ENCODE measurements at places on chromosomes 12 and 14.
A peak's percentile ranks its signal among the peaks of the same experiment; 100 is the strongest.

DNA sequence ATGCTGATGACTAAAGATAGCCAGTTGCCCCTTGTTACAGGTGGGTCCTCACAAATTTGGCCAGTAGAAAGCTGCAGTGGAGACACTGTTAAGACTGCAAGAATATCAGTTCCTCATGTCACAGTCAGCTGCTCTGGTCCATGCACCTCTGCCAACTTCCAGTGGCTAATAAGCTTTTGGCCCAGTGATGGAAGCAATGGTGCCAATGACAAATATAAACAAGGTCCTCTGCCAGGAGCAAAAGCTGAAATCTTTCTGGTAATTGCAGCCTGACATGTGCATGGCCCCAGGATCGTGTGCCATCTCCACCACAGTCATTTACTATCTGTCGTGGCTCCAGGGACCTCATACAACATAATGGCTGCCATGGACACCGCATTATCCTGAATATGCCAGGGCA is 85.4 kb upstream of the TMEM260 start:
- DNase-seq, result no peak

- DNase-seq, result no peak
Observed at GRCh38 chr14:72519543-72519942, 374.4 kb downstream of the DPF3 start.

- no peak for DNase-seq
Observed at GRCh38 chr14:64098120-64098519, 196.1 kb downstream of the ESR2 start.

GRCh38 chr12:124599074-124599999 is 31.9 kb upstream of the NCOR2 start:
- DNase-seq, result no peak

DNA sequence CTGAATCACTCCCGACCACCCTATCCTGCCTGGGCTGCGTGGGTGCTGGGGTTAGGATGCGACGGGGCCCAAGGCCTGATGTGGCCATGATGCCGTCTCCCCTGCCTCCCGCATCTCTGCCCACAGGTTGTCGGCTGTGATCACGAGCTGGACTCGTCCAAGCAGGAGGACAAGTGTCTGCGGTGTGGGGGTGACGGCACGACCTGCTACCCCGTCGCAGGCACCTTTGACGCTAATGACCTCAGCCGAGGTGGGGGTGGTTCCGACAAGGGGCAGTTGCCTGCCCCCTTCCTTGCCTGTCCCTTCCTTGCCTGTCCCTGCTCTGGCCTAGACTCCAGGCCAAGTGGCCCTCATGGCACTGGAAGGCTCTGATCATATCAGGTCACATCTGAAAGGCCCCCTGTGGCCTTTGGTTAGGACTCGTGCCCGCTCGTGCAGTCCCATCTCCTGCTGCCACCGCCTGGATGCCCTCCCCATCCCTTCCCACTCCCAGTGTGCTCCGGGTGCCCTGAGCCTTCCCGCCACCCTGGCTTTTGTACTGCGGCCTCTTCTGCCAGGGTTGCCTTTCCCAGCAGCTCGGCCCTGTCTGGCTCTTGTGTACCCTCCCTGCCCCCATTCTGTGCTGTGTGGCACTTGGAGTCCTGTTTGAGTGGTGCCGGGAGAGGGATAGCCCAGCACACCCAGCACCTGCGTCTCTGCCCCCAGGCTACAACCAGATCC is 13.6 kb downstream of the PAPLN start:
- no peak for DNase-seq

GRCh38 chr12:92929983-92930382 is 888 bp upstream of the EEA1 start:
- DNase-seq, result no peak

DNA sequence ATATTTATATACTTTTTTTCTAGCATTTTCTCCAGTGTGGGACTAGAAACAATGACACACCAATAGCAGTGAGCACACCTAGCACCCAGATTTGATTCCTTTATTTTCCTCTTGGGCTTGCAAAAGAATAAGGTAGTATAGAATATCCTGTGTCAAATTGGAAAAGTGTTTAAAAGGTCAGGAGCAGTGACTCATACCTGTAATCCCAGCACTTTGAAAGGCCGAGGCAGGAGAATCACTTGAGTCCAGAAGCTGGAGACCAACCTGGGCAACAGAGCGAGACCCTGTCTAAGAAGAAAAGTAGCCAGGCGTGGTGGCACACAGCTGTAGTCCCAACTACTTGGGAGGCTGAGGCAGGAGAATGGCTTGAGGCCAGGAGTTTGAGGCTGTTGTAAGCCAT is 53.8 kb upstream of the SGPP1 start:
- DNase-seq, result no peak

DNA sequence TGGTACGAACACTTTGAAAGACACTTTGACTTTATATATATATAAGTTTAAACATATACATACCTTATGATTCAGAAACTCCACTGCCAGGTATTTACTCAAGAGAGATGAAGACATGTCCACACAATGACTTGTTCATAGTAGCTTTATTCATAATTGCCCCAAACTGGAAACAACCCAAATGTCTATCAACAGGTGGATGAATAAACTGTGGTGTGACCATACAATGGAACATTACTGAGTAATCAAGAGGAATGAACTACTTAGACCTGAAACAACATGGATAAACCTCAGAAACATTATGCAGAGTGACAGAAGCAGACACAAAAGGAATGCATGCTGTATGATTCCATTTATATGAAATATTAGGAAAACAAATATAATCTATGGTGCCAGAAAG is 71.1 kb downstream of the PPP1R36 start:
- no peak for DNase-seq

DNA sequence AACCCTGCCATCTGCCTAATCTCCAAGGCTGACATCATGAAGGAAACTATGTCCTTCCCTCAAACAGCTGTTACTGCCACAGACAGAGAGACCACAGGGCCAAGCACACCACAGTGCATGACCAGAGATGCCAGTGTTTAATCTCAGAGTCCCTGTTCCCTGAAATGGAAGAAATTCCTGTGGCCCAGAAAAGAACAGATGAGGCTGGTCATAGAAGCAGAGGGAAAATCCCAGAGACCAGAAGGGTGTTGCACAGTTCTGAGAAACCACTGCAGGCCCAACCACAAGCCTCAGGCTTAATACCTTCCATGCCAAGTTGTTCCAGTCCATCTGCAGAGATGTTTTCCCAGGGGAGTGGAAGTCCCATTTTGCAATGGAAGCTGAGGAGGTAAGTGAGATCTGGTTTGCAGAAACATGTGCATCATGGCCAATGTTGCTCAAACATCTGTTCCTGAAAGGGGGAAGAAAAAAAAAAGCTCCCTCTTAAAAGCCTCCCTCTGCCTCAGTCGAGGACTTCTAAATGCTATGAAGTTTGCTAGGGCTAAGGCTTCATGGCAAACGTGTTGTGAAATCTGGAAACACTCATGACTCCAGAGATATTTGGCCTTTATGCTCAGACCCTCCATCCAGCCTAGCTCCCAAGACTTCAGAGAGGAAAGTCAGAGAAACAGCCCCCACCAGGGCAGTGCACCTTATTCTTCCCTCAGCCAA is 98.6 kb downstream of the SCARB1 start:
- DNase-seq, result no peak

DNA sequence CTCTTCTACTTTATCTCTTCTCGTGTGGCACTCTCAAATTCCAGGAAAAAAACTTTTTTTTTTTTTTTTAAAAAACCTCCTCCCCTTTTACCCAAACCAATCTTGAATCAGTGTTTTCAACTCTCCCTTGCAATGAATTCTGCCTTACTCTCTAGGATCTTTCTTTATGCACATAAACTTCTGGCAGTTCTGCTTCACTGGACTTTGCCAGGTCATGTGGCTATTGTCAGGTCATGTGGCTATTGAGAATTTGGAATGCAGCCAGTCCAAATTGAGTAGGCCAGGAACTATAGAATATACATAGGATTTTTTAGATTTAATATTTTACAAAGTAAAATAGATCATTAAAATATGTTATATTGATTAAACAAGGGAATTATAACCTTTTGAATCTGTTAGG is 218.2 kb downstream of the TMTC3 start:
- no peak for DNase-seq

DNA sequence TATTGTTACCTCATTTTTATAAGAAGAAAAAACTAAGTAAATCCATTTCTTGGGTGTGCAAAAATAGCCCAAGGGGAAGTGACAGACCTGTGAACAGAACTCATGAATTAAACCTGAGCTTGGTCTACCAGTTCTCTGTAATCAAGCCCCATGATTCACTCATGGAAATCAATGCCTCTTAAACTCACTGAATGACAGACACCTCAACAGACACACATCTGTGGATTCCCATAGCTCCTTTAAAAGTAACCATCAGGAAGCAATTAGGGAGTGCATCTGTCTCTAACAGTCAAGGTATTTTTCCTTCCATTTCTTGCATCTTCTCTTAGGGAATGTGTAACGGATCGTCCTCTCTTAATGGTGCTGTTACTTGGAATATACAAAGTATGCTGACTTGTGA is 215.0 kb upstream of the EEA1 start:
- no peak for DNase-seq

DNA sequence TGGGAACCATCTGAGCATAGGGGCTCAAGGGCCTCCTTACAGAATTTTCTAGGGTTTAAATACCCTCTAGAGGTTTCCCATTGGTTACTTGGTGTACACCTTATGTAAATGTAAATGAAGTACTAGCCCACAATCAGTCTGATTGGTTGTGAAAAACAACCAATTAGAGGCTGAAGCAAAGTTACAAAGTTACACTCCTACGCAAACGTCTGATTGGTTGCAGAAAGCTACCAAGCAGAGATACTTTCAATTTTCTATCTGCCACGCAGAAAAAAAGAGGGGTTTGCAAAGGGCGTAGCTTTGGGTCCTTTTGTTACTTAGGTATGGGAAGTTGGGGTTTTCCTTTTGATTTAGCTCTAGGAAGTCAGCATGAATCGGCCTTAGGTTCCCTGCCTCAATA is 1.8 kb upstream of the TMEM19 start:
- no peak for DNase-seq

DNA sequence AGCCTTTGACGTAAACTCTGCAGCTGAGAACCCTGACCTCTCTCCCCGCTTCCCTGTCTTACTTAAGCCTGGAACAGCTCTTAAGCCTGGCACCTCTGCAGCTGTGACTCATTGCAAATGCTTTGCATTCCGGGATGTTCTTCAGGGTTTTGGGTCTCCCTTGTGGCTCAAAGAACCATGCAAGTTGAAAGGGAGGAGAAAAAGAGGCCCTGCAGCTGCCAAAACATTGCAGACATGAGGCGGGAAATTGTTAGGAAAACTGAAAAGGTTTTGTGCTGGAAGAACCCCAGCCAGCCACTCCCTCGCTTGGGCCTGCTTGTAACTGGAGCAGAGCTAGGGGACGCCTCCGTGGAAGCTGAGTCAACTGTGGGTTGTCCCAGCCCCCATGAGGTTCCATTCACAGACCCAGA is 60.2 kb upstream of the FERMT2 start:
- no peak for DNase-seq

DNA sequence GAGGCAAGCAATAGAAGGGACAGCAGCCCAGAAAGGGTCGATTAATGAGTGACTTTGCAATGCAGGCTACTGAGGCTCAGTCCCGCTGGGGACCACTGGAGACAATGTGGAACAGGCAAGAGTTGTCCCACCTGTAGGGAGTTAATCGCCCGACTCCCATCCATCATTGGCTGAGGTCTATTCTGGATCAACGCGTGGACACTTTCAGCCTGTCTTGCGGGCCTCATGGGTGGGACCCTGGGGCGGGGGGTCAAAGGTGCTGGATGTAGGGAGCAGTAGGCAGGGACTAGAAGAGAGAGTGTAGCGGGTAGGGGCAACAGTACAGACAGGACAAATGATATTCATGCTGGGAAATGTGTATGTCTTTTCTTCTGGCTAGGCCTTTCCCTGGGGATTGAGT is 6.1 kb downstream of the IFI27L2 start:
- no peak for DNase-seq

DNA sequence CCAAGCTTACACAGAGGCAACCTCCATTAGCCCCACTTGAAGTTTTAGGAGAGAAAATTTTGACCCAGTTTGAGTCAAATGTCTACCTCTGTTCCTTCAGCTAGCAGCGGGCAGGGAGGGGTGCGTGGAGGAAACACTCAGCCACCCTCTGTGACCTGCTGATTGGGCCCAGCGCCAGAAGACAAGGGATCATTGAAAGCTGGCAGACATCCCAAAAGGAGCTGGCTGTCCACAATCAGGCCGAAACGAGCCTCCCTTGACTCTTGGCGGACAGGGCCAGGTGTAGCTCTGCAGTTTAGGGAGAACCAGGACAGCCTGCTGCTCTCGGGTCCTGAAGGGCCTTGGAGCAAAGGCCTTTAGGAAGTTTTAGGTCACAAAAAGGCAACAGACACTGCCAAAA is 41.3 kb downstream of the CD9 start:
- peak; percentile 67 for DNase-seq

- DNase-seq, result no peak
Observed at GRCh38 chr14:73816393-73816816, 35.2 kb upstream of the PTGR2 start.

GRCh38 chr12:92987846-92988621 is 58.9 kb upstream of the EEA1 start:
- DNase-seq, result no peak

- no peak for DNase-seq
Observed at GRCh38 chr14:93716746-93717667, 71.3 kb downstream of the PRIMA1 start.

DNA sequence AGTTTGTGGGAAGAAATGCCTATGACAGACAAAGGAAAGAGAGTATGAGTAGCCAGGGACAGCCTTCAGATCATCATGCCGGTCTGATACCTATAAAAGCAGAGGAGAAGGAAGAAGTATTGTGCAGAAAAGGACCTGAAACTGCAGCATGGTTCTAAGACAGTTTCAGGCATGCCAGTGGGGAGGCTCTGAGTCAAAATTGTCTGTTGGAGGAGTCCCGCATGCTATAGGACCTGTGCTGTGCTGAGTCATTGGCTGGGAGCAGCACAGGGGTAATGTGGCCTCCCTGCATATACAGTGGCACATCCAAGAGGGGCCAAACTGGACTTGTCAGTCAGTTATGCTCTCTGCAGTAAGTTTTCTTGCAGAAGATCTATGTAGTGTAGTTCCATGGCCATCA is 40.7 kb downstream of the NEUROD4 start:
- no peak for DNase-seq

GRCh38 chr12:102549691-102550090 is 69.3 kb upstream of the IGF1 start:
- no peak for DNase-seq

DNA sequence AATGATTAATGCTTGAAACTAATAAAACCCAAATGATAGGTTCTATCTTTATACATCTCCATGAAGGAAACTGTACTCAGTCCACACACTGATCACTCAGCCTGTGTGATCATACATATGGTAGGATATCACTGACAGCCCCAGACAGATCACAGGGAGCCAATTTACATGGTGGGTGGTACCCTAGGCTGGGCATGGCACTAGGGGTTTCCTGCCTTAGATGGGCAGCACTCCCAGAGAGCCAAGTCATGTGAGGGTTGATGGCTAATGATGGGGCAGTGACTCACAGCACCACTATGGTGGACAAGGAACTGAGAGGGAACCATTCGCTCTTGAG is 89.6 kb upstream of the PTPRR start:
- DNase-seq, result no peak

GRCh38 chr14:76351941-76352340 is 24.0 kb upstream of the ESRRB start:
- DNase-seq, result no peak

GRCh38 chr12:34206061-34206785 is 183.9 kb downstream of the ALG10 start:
- no peak for DNase-seq
